ENCODE measurements at places on chromosomes 11 and 22.

DNA sequence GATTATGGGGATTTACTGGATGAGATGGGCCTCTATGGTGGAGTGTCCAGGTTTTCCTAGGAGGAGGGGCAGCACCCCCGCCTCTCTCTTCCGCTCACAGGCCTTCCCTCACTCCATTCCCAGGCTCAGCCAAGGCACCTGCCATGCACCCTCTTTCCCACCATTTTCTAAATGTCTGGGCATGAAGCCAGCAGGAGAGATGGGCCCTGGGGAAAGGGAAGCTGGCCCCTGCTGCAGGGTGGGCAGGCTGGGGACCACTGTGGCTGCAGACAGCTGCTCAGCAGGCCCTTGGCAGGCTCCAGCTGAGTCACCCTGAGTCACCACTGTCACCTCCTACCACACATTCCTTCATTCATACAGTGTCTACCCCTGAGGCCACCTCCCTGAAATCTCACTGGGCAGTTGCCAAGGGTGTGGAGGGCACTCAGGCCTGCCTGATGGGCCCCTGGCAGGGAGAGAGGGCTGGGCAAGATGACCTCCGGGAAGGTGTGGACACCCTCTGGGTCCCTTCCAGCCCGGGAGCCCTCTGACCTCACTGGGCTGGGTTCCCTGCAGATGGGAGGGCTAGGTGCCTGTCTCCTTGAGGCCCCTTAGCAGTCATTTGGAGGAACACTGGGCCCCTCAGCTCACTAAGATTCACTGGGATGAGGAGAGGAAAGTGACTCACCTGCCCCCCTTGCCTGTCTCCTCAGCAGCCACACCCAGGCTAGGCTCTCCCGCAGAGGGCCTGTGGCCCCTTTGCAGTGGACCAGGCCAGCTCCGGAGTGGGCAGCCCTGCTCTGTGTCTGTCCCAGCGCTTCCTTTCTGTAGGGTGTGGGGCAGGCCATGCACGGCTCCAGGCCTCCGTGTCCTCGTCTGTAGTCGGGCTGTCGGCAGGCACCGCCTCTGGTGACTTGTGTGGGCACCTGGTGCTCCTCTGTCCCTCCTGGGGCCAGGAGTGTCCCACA lies 7.8 kb downstream of the MYEOV start:
- no peak for DNase-seq

GRCh38 chr22:36331306-36331911 lies 56.4 kb downstream of the MYH9 start:
- DNase-seq: peak; percentile 69

DNA sequence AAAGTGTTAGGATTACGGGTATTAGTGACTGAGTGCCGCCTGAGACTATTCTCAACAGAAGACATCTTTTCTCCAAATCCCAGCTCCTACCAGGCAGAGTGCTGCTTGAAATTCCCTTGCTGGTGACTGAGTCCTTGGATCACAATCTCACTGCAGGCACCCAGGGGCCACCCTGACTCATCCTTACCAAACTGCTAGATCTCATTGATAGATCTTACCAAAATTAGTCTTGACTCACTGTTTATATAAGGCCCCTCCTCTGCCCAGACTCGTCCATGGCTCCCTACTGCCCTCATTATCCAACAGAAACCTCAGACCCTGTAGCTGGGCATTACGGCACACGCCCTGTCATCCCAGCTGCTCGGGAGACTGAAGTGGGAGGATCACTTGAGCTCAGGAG lies 14.7 kb downstream of the TBC1D10A start:
- DNase-seq: no peak

DNA sequence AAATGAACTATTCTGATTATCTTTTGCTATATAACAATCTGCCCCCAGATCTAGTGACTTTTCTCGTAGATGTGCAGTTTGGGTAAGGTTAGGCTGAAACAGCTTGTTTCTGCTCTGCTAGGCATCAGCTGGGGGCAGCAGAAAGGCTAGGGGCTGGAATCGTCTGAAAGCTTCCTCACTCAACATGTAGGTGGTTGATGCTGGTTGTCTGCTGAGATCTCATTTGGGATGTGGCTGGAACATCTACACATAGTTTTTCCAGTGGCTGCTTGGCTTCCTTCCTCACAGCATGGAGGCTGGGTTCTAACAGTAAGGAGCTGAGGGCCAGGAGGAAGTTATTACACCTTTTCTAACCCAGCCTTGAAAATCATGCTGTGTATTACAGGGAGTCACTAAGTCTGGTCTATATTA lies 30.2 kb downstream of the USP47 start:
- no peak for DNase-seq

DNA sequence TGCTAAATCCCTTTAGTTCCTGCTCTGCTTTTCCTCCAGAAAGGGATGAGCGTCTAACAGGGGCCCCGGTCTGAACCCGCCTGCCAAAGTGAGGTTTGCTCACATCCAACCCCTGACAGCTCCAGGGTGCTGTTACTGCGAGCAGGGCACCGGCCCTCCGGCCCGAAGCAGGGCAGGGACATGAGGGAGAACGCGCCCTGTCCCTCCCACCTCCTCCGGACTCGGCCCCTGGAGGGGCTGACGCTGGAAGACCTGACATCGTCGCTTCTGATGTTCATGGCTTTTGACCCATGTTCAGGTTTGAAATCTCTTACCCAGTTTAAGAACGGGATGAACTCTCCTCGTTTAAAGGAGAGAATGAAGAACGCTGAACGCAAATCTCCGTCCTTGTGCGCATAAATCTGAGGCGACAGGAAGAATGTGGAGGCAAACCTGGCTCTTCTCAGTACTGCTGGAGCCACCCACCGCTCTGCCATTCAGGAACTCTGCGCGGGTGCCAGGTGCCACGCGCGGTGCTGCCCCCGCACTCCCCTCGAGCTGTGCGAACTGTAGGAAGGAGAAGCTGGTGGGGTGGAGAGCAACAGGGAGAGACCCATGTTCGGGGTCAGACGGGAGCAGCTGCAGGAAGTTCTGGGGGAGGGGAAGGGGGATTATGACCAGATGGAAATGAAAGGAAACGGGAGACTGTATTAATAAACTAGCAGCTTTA lies 826 bp upstream of the EEF1G start:
- DNase-seq: no peak

GRCh38 chr11:14386895-14387480 lies 28.0 kb upstream of the RRAS2 start:
- no peak for DNase-seq
